PC-9 (cell line): ENCODE measurements at places on chromosomes 1 and 21. TPM values are rescaled to one million over a fixed set of nuclear protein-coding genes. Genes with fewer than 3 reads are reported as not detected.

DNA sequence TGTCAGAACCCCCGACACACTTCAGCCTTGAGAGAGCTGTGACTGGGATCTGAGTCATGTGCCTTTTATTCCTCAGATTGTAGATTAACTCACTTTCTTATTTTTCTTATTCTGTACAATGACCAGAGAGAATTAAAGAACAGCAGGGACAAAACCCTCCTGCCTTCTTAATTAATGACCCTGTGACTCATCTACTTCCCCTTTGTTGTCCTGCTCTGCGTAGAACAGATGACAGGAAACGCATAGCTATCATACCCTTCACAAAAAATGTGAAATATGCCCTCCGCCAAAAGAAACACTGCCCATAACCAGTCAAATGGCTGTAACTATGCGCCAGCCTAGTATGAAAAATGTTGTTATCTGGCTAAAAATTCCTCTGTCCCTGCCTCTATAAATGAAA is 9.1 kb upstream of the PADI2 start:
- no peaks in the 10 kb centered on the region for H3K36me3 ChIP-seq
- no peaks in the 10 kb centered on the region for H3K27me3 ChIP-seq
- H3K4me3 ChIP-seq, result no peak overlapping the region
- peaks cover 39% of the 10 kb centered on the region for H3K4me1 ChIP-seq
- H3K27ac ChIP-seq, result peak overlapping the region; percentile 92
- DNase-seq, result peak; percentile 65

DNA sequence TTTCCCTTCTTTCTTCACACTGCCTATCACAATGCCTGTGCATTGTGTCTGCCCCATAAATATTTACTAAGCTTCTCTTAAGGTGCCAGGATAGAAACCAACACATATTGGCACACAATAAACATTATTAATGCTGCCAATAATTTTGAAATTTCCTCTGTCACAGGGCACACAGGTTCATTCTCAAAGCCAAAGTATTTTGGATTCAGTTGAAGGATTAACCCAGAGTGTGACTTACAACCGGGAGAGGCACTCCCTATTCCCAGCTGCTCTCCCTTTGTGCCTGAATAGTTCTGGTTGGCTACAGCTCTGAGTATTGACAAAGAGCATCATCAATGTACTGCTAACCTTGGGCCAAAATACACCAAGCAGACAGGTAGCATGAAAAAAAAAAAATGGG is 46.6 kb upstream of the ATP1A1 start:
- no peaks in the 10 kb centered on the region for H3K36me3 ChIP-seq
- DNase-seq, result no peak
- H3K27me3 ChIP-seq, result no peaks in the 10 kb centered on the region
- H3K27ac ChIP-seq, result no peak overlapping the region

DNA sequence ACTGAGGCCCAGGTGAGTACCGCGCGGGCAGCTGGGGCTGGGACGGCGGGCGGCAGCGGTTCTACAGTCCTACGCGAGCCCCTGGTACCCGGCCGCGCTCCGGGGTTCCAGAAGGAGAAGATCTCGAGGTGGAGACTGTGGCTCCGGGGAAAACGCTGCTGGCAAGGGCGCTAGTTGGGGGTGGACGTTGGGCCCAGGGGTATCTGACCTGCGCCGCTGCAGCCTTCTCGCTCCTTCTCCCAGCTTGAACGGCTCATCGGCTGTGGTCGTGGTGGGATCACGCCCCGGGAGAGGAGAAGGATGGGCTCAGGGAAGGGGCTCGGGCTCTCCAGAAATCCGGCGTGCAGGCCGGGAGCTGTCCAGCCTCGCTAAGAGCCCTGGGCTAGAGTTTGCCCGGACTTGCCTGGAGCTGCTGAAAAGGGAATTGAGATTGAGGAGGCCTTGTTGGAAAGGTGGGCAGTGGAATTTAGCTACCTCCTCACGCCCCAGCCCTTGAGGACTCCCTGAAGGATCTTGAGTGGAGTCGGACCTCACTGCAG is 1.1 kb upstream of the POU3F1 start:
- no peak overlapping the region for H3K27ac ChIP-seq
- H3K4me3 ChIP-seq, result peak overlapping the region; percentile 68
- DNase-seq, result no peak

GRCh38 chr1:225999912-226000337 is 782 bp upstream of the SDE2 start:
- peak overlapping the region; percentile 67 for H3K27ac ChIP-seq
- no peaks in the 10 kb centered on the region; the same call in 1 of the 2 replicates for H3K36me3 ChIP-seq
- DNase-seq, result no peak
- peaks cover 27% of the 10 kb centered on the region for H3K4me1 ChIP-seq
- H3K4me3 ChIP-seq, result peak overlapping the region; percentile 50; the same call in 1 of the 2 replicates

GRCh38 chr1:219271818-219272535 is 98.3 kb downstream of the LYPLAL1 start:
- no peak overlapping the region for H3K4me3 ChIP-seq
- no peak for DNase-seq
- no peaks in the 10 kb centered on the region for H3K36me3 ChIP-seq
- H3K27ac ChIP-seq, result no peak overlapping the region
- no peaks in the 10 kb centered on the region for H3K4me1 ChIP-seq

GRCh38 chr1:43370564-43370963 is 2.8 kb upstream of the ELOVL1 start:
- no peaks in the 10 kb centered on the region for H3K36me3 ChIP-seq
- H3K27ac ChIP-seq, result peak overlapping the region; percentile 85
- H3K27me3 ChIP-seq, result no peaks in the 10 kb centered on the region
- DNase-seq, result no peak
- H3K4me1 ChIP-seq, result peaks cover 64% of the 10 kb centered on the region
- H3K4me3 ChIP-seq, result no peak overlapping the region

DNA sequence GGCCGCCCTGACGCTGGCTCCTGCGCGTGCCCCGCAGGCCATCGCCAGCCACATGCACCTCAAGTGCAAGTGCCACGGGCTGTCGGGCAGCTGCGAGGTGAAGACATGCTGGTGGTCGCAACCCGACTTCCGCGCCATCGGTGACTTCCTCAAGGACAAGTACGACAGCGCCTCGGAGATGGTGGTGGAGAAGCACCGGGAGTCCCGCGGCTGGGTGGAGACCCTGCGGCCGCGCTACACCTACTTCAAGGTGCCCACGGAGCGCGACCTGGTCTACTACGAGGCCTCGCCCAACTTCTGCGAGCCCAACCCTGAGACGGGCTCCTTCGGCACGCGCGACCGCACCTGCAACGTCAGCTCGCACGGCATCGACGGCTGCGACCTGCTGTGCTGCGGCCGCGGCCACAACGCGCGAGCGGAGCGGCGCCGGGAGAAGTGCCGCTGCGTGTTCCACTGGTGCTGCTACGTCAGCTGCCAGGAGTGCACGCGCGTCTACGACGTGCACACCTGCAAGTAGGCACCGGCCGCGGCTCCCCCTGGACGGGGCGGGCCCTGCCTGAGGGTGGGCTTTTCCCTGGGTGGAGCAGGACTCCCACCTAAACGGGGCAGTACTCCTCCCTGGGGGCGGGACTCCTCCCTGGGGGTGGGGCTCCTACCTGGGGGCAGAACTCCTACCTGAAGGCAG is 23.4 kb upstream of the ARF1 start:
- no peak for DNase-seq
- peaks cover 15% of the 10 kb centered on the region for H3K4me1 ChIP-seq
- no peak overlapping the region for H3K4me3 ChIP-seq
- no peaks in the 10 kb centered on the region for H3K27me3 ChIP-seq

DNA sequence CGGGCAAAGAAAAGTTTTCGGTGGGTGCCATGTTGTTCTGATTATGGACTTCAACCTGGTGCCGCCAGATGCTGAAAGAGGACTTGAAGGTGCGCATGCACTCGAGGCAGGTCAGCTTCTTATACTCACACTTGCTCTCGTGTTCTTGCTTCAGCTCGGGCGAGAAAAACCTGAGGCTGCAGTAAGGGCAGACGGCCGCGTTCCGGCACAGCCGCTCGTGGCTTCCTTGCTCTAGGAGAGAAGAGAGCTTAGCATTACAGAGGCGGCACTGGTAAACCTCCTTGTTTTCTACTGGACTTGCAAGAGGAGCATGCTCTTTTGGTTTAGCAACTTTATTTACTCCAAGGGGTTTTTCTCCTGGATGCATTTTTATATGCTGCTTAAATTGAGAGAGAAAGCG is 18.5 kb downstream of the ZBTB21 start:
- H3K27me3 ChIP-seq, result no peaks in the 10 kb centered on the region
- peaks cover 9% of the 10 kb centered on the region; the same call in 1 of the 2 replicates for H3K36me3 ChIP-seq
- DNase-seq, result no peak
- H3K4me3 ChIP-seq, result no peak overlapping the region
- H3K4me1 ChIP-seq, result no peaks in the 10 kb centered on the region

DNA sequence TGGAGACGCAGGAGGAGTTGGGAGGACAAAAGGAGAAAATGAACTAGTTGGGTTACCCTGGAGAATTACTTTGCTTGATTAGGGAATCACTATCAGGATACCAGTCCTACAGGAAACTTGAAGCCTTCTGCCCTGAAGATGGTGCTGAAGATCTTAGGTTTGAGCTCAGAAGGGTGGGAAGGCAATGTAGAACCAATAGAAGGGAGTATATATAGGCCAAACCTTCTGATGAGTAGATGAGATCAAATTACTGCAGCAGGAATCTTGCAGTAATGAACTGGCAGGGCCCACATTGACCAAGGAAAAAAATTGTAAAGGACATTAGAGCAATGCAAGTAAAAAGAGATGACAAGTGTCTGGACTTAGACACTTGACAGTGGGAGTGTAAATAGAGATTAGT is 116.3 kb upstream of the CACYBP start:
- peak; percentile 73 for DNase-seq
- H3K27me3 ChIP-seq, result no peaks in the 10 kb centered on the region
- no peak overlapping the region for H3K4me3 ChIP-seq
- H3K27ac ChIP-seq, result no peak overlapping the region
- no peaks in the 10 kb centered on the region for H3K36me3 ChIP-seq

- no peak overlapping the region for H3K27ac ChIP-seq
- H3K27me3 ChIP-seq, result no peaks in the 10 kb centered on the region
- DNase-seq, result no peak
- H3K4me3 ChIP-seq, result no peak overlapping the region
- H3K36me3 ChIP-seq, result no peaks in the 10 kb centered on the region
- H3K4me1 ChIP-seq, result peaks cover 16% of the 10 kb centered on the region
Observed at GRCh38 chr1:19488136-19488535, 2.8 kb upstream of the CAPZB start.

- no peaks in the 10 kb centered on the region for H3K36me3 ChIP-seq
- H3K27ac ChIP-seq, result no peak overlapping the region
- no peaks in the 10 kb centered on the region for H3K27me3 ChIP-seq
- H3K4me1 ChIP-seq, result no peaks in the 10 kb centered on the region
- H3K4me3 ChIP-seq, result no peak overlapping the region
- no peak for DNase-seq
Observed at GRCh38 chr1:233879841-233880240, 24.6 kb upstream of the SLC35F3 start.

- no peak overlapping the region for H3K27ac ChIP-seq
- H3K4me3 ChIP-seq, result no peak overlapping the region
- no peaks in the 10 kb centered on the region for H3K4me1 ChIP-seq
- no peaks in the 10 kb centered on the region for H3K36me3 ChIP-seq
- no peak for DNase-seq
Observed at GRCh38 chr21:41794600-41794999, 27.7 kb upstream of the RIPK4 start.

GRCh38 chr1:19067912-19068638 is 111.6 kb upstream of the IFFO2 start:
- peak overlapping the region; percentile 62; the same call in 1 of the 2 replicates for H3K27ac ChIP-seq
- H3K4me1 ChIP-seq, result peaks cover 21% of the 10 kb centered on the region
- no peaks in the 10 kb centered on the region for H3K36me3 ChIP-seq
- H3K27me3 ChIP-seq, result no peaks in the 10 kb centered on the region
- no peak overlapping the region for H3K4me3 ChIP-seq
- no peak for DNase-seq

DNA sequence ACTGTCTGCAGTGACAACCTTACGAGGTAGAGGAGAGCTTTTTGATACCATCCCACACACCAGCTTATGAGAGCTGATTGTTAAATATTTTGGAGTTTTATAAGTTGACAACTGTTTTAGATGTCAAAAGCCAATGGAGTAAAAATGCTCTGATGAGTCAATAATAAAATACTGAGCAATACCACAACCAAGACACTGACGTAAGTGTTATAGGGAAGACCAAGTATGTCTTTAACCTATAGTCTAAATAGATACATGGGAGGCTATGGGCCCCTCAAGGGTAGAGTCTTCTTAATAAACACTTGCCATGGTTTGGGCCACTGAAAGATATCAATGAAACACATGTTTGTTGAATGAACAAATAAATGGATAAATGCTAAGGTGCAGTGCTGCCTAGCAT is 49.2 kb downstream of the DUSP10 start:
- no peaks in the 10 kb centered on the region for H3K4me1 ChIP-seq
- no peak for DNase-seq
- no peak overlapping the region for H3K4me3 ChIP-seq
- no peaks in the 10 kb centered on the region for H3K36me3 ChIP-seq

DNA sequence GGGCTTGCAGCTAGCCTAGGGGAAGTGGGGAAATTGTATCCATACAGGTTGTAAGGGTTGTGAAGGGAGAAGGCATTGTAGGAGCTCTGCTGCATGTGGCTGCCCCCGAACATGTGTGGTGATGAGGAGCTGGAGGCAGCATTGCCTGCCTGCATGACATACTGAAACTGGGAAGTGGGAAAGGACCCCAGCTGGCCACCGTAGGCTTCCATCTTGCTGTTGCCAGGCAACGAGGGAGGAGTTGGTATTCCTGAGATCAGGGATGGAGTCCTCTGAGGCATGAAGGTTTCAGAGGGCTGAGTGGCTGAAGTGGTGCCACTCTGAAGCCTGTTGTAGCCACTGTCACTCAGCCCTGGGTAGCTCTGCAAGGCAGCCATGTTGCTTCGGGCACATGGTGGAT is 103.2 kb downstream of the TBX15 start:
- H3K36me3 ChIP-seq, result no peaks in the 10 kb centered on the region
- peaks cover 41% of the 10 kb centered on the region; the same call in 1 of the 2 replicates for H3K27me3 ChIP-seq
- no peak overlapping the region for H3K27ac ChIP-seq
- no peaks in the 10 kb centered on the region for H3K4me1 ChIP-seq

DNA sequence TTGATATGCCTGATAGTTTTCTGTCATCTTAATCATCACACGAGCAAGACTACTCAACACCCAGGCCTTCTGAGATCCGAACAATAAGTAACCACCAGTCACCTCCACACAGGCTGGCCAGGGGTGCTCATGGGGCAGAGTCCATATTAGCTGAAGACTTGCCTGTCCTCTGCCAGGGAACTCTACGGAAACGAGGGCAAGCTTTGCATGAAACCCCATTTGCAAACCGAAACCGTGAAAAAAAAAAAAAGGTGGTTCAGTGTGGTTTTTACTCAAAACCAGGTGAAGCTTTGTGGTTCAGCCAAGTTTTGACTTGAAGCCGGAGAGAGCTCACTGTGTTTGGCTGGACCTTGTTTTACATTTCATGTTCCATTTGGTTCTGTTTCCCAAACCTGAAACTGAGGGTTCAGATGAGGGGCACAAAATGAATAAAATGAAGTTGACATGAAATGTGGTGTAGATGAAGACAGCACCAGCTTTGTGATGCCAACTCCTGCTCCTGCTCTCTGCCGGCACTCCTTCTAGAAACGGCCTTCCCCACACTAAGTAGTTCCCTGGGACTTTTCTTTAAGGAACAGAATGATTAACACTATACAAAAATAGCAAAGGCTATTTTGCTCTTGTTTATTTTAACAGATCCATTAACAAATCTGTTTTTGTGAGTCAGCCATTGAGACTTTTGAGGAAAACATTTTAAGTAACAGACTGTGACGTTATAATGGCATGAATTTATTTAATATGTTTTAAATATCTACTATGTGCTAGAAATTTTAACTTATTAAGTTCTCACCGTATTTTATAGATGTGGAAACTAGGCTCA is 74.7 kb downstream of the RUNX1 start:
- peaks cover 7% of the 10 kb centered on the region; the same call in 1 of the 2 replicates for H3K36me3 ChIP-seq
- no peak for DNase-seq
- H3K27ac ChIP-seq, result no peak overlapping the region

The PLA2G5 gene
- not detected in 2 replicates for total RNA-seq

The ACOT11 gene
- total RNA-seq, result 24.9 and 25.7 TPM in 2 replicates

The HENMT1 gene
- total RNA-seq, result 17.9 and 21.5 TPM in 2 replicates

The AGT gene
- total RNA-seq, result not detected in 2 replicates

The INAVA gene
- total RNA-seq, result 49.8 and 64.8 TPM in 2 replicates

The RAP1GAP gene
- total RNA-seq, result 22.7 and 30.2 TPM in 2 replicates

The B3GALT2 gene
- total RNA-seq, result not detected in 2 replicates

The AMY1C gene
- total RNA-seq, result not detected in 2 replicates

The NGF gene
- total RNA-seq, result 5.5 and 9.7 TPM in 2 replicates
